ENCODE measurements at places on chromosomes 2 and 18.

DNA sequence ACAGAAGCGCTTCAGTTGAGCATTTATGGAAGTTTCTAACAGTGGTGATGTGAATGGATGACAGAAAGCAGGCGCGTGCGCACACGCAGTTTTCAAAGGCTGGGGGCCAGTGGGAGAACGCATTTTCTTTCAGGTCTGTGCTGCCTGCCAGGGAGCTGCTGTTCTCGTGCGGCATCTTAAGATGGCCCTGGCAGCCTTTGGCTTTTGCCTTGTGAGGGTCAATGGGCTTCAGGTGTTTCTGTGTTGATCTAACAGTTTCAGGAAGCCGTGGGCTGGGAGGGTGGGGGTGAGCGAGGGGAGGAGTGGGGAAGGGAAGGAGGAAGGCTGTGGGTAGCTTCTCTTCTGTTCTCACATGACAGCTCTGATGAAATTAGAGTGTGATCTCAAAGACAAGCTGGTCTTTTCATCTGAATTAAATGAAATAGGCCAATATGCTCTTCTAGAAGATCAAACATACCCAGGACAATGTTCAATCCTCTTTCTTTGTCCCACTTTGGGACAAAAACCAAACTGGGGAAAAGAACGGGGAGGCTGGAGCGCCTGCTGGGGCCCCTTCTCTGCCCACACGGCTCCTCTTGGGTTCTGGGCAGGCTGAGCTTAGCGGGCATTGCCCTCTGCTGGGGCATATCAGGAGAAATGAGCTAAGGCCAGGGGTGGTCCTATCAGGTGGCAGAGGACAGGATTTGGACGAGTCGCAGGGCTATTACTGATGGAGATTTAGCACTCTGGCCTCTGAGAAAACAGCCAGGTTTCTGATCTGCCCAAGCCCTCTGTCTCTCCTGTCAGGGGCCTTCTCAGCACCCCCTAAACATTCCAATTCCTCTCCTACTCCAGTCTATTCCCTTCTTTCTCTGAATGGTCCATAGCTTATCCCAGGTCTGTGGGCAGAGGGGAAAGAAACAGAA, 126.2 kb upstream of the LGALSL start:
- peak; percentile 18 for DNase-seq

DNA sequence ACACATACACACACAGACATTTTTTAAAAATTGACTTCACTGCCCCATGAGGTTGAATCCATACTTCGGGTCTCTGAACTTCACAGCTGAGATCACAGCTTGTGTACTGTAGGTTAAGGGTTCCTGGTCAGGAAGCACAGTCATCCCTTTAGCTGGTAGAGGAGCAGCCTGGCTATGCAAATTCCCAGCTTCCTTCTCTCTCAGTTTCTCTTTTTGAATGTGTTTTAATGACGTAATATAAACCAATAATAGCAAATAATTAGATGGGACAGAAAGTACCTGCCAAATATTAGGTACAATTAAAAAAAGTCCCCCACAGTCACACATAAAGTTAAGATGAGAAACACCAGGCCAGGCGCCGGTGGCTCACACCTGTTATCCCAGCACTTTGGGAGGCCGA, 178.7 kb downstream of the ZNF385B start:
- no peak for DNase-seq

GRCh38 chr2:40161986-40162385, 289.9 kb downstream of the SLC8A1 start:
- DNase-seq: no peak

GRCh38 chr2:172813314-172813888, 77.8 kb downstream of the RAPGEF4 start:
- DNase-seq: no peak

GRCh38 chr2:105526000-105526925, 127.4 kb upstream of the FHL2 start:
- DNase-seq: no peak

GRCh38 chr2:104977958-104978357, 59.9 kb upstream of the MRPS9 start:
- no peak for DNase-seq

DNA sequence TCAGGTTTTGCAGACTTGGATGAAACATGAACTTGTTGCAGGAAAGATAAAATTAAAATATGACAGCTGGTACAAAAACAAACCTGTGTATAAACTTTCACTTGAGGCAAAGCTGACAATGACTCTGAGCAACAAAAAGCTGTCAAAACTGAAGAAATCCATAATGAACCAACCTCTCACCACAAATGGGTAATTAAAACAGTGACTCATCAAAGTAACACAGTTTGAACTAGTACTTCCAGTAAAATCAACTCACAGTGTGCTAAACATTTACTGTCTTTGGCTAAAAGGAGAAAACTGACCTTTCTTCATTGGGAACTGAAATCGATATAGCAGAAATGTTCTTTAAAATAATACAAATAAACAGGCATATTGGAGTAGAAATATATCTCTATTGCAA, 209.7 kb downstream of the WDPCP start:
- no peak for DNase-seq

- no peak for DNase-seq
These were observed 1.6 kb upstream of the KDSR start for GRCh38 chr18:63368611-63369010.

DNA sequence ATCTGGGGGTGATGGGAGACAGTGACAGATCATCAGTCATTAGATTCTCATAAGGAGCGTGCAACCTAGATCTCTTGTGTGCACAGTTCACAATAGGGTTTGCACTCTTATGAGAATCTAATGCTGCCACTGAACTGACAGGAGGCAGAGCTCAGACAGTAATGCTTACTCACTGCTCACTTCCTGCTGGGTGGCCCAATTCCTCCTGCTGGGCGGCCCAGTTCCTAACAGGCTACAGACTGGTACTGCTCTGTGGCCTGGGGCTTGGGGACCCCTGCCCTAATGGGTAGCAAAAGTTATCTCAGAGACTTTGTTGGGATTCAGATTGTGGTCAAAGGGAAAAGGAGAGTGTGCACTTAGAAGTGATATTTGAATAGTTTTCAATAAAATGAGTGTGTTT, 840.1 kb upstream of the ID2 start:
- no peak for DNase-seq

- DNase-seq: no peak
These were observed 131.4 kb upstream of the HAAO start for GRCh38 chr2:42923580-42924417.

DNA sequence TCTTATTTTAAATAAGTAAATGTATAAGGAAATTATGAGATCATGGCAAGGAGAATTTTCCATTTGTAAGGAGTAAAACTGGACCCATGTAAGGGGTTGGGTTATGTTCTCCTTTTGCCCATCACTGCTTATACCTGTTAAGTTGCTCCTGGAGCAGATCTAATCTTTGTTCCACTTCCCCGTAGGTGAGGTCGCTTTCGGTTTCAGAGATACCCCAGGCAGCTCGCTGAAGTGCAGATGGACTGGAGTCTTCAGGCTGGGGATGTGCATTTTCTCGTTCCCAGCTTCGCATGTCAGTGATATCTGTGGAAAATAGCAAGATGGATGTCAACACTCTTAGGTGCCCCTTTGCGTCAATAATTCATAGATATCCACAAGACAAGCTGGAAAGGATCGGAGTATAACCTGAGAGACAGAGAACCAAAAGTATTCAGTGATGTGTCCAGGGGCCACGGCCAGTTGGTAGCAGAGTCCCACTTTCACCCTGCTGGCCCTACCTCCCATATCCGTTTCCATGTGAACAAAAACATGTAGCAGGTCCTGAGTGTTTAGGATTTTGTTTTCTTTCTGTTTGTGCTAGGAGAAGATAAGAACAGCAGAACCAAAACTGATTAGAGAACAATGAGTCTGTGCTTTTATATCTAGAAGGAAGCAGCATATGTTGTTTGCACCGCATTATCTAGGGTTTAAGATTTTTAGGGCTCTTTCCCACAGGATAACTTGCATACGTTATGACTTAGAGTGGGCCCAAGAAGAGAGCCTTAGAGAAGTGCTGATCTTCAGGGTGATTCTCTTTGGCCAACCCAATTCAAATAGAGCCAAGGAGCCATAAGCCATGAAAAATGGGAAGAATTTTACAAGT, 36.0 kb downstream of the GCA start:
- no peak for DNase-seq

DNA sequence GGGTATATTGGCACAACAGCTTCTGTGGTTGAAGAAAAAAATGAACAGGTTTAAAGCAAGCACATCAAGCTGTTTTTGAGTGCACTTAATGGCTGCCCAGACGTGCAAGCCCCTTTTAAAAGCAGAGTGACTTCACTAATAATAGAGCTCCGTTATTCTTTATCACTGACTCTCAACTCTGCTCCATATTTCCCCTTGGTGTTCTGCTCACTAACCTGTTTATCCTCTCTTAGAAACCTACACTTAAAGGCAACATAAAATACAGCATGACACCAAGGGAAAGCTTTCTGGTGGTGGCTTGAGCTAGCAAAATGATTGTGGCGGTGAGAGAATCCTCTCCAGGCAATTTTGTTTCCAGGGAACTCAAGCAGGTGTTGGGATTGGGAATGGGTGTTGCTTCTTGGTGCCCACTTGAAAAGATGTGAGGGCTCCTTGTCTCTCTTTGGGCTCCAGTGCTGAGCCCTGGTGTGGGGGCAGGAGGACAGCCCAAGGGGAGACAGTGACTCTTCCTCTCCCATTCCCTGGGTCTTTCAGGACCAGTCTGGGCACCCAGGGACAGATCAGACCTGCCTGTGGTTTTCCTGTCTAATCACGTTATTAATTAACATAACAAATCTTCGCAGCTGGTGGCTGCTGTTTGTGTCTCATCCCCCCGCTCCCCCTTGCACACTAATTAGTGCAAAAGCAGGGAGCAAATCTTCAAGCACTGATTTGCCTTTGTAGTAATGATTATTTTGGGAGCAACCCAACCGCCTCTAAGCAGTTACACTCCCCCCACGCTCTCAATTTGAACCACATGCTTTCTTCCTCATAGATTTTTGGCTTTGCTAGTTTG, 289.4 kb upstream of the CXCR4 start:
- DNase-seq: no peak

- DNase-seq: no peak
These were observed 76.6 kb downstream of the ALK start for GRCh38 chr2:29844713-29845326.

- DNase-seq: no peak
These were observed 212.6 kb downstream of the PRKCE start for GRCh38 chr2:45864121-45864520.

DNA sequence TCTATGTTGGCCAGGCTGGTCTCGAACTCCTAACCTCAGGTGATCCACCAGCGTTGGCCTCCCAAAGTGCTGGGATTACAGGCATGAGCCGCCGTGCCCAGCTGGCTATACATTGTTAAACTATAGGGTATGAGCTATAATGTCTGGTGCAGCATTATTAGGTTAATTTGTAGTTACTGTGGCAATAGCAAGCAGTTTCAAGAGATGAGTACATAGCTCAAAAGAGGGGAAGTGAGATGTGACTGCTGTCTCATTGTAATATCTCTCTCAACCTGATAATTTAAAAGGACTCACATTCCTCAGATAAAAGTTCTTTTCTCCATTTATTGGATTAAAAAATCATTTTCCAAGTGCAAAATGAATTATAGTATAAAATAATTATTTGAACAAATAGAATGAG, 116.4 kb downstream of the INO80D start:
- no peak for DNase-seq

- DNase-seq: no peak
These were observed 371.5 kb downstream of the LNPK start for GRCh38 chr2:175630280-175631244.

GRCh38 chr2:173008786-173009185, 66.9 kb upstream of the MAP3K20 start:
- no peak for DNase-seq

DNA sequence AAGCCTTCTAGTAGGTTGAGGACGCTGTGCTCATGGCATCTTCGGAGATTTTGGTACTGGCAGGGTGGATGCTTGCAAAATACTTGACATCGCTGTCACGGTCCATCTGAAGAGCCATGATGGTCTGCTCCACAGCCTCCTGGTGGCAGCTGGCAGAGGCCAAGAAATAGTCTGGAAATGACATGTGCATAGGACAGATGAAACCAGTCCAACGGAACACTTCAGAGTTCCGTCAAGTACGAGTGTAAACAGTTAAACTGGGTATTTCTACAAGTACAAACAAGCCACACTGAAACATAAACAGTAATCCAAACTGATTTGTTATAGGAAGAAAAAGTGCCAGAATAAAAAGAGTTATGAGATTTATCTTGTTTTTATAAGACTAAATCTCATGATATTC, 66.6 kb downstream of the PPP4R1 start:
- DNase-seq: no peak

- DNase-seq: no peak
These were observed 24.1 kb downstream of the EIF2AK3 start for GRCh38 chr2:88603146-88603545.

GRCh38 chr2:104539649-104540048, 314.3 kb upstream of the POU3F3 start:
- no peak for DNase-seq

Measured in hypothalamus (tissue), 51 donors.